GM23338 (cell line): ENCODE measurements at places on chromosomes 7 and 10. TPM values are rescaled to one million over a fixed set of nuclear protein-coding genes. Genes with fewer than 3 reads are reported as not detected.

Gene TRIM74
- not detected in 2 replicates for total RNA-seq

Gene OR2A1
- 0.10 TPM in 1 of 2 replicates, not detected in the other for total RNA-seq

DNA sequence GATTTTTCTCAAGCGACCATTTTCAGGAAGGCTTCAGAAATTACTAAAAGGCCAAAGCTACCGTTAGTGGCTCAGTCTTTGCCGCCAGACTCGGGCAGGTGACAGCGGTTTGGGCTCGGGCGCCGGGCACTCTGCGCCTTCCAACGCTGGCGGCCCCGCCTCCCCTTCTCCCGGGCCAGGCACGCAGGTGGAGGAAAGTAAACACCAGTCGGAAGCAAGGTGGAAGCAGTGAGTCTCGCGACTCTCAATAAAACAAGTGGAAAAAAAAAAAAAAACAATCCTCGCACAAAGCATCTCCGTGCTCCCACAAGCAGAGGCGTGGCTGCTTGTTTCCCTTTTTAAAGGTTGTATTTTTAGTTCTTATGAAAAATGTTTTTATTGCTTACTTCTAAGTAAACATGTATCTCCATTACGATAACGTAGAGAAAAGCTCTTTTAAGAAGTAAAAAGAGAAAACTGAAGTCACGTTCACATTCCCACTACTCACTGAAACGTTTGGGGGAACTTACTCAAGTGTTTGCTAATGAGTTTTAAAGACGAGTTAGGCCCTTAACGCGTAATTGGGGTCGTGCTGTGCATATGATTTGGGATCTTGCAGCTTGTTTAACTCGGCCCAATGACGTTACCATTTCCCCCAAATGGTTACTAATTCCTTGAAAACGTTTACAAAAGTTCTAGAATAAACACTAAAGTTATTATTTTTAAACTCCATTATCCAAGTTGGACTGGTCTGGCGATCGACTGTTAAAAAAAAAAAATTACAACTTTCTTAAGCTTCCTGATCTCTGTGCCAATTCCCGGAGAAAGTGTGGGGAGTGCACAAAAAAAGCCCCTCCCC, 864 bp downstream of the CDCA7L start:
- peak; percentile 86 for DNase-seq

GRCh38 chr7:73852500-73852899, 8.5 kb upstream of the TMEM270 start:
- DNase-seq = no peak

GRCh38 chr7:867001-867405, 9.4 kb upstream of the GET4 start:
- DNase-seq = no peak
